ENCODE measurements at places on chromosomes 5 and 9.

DNA sequence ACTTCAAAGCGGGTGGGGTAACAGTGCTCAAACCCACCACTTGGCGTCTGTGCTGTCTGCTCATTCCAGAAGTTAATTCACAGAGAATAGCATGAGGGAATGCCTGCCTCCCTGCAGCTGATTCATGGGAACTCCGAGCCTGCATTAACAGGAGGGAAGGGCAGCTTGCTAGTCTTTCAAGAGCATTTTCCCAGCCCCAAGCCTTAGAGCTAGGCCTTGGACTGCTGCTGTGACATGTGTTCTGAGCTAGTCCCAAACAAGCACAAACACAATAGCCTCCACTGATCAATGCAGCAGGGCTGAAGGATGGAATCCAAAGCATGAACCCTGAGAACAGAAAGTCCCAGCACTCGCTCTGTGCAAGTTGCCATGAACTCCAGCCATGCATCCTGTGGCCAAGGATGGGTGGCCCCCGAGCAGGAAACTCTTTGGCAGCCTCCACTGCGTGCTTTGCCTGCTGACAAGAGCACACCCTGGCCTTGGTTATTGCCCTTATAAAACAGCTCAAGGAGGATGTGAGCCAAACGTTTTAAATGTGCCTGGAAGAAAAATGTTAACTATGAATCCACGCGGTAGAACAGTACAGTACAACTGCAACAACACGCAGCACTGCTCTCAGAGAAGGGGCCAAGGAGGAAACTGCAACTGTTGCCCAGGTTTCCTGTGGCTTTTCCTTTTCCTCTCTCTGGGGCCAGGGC lies 653.1 kb upstream of the KLF4 start:
- no peaks in the 10 kb centered on the region for H3K27me3 ChIP-seq
- peaks cover 3% of the 10 kb centered on the region for H3K4me1 ChIP-seq
- no peak overlapping the region for H3K27ac ChIP-seq
- H3K4me3 ChIP-seq, result no peak overlapping the region
- no peaks in the 10 kb centered on the region for H3K36me3 ChIP-seq

DNA sequence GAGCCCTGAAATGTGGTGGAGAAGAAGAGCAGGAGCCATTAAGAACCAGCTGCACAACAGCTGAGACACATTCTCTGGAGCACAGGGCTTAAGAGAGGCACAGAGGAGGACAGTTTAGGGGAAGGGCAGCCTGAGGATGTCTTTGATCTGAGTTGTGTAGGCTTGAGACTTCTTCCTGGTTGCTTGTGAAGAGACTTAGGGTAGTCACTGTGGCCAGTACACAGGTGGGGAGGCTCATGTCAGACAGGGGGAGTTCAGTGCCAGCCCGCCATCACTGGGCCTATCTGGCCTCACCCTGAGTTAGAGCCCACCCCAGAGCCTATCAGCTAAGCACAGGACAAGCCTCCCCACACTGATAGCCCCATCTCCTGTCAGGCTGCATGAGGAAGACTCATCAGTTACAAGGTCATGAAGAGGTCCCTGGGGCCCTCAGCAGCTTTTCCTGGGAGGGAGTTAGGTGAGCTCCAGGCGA lies 19.8 kb downstream of the SLC22A4 start:
- DNase-seq, result no peak
- no peaks in the 10 kb centered on the region for H3K4me1 ChIP-seq
- no peak overlapping the region for H3K4me3 ChIP-seq
- no peak overlapping the region for H3K27ac ChIP-seq
- H3K36me3 ChIP-seq, result no peaks in the 10 kb centered on the region
- H3K27me3 ChIP-seq, result no peaks in the 10 kb centered on the region

DNA sequence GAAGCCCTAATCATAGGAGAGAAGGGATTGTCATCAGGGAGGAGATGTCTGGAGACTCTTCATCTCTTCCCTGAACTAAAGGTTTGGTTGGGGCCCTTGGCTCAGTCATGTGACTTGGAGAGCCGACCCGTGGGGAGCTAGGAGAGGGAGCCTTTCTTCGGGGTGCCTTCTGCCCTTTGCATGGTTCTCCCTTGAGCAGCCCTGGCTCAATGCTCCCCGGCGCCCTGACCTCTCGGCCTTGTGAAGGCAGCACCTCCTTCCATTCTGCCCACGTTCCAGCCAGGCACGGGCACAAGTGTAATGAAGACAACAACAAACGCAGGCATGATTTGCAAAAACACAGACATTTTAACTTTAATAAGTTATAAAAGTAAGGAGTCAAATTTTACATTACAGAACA lies 50.4 kb downstream of the ZNF354C start:
- no peaks in the 10 kb centered on the region for H3K4me1 ChIP-seq
- H3K27me3 ChIP-seq, result no peaks in the 10 kb centered on the region
- H3K4me3 ChIP-seq, result no peak overlapping the region
- no peaks in the 10 kb centered on the region for H3K36me3 ChIP-seq

GRCh38 chr9:114448706-114449105 lies 56.6 kb downstream of the WHRN start:
- no peak for DNase-seq
- H3K27ac ChIP-seq, result no peak overlapping the region
- peaks cover 2% of the 10 kb centered on the region for H3K27me3 ChIP-seq
- H3K4me3 ChIP-seq, result no peak overlapping the region
- no peaks in the 10 kb centered on the region for H3K36me3 ChIP-seq

- H3K27ac ChIP-seq, result no peak overlapping the region
- H3K36me3 ChIP-seq, result no peaks in the 10 kb centered on the region
- no peaks in the 10 kb centered on the region for H3K4me1 ChIP-seq
Observed at GRCh38 chr5:17436761-17437221, 61.2 kb upstream of the TAF11L2 start.

DNA sequence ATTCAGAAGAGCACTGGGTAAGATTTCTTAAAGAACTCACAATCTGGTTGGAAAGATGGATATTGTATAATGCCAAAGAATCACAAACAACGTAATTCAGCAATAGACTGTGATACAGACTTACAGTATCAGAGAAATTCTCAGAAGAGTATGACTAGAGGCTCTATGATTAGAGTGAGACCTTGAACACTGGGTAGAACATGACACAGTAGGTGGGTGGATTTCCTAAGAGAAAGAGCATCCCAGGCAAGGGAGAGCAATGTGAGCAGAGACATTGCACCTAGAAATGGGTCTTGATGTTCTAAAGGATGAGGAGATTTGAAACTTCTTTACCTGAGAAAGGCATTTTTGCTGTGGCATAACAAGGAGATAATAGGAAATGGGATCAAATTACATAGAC lies 27.3 kb upstream of the CAST start:
- H3K4me3 ChIP-seq, result no peak overlapping the region
- H3K4me1 ChIP-seq, result peaks cover 4% of the 10 kb centered on the region
- H3K36me3 ChIP-seq, result no peaks in the 10 kb centered on the region
- H3K27me3 ChIP-seq, result peaks cover 67% of the 10 kb centered on the region
- H3K27ac ChIP-seq, result no peak overlapping the region
- DNase-seq, result no peak

DNA sequence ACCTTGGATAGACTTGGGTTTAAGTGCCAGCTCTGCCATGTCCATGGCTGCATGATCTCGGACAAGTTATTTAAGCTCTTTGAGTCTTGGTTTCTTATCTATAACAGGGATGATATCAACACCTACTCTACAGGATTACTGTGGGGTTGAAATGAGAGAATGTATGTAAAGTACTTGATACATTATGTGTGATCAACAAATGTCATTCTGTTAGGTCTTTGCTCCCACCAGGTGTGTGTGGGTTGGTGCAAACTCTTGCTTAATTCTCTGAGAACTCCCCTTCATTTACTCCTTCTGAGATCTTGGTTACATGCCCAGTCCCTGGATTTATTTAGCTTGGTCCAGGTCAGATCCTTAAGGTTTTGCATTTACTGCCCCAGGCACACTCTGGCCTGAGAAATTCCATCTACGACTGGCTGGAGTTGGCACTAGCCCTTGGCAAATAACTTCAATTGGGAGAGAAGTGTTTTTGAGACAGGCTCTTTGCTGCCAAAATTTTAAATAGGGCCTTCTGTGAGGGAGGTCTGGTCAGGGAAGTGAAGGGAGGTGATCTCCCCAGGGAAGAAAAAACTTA lies 63.5 kb upstream of the KLF9 start:
- peaks cover 4% of the 10 kb centered on the region for H3K27me3 ChIP-seq
- no peaks in the 10 kb centered on the region for H3K4me1 ChIP-seq
- H3K36me3 ChIP-seq, result no peaks in the 10 kb centered on the region
- DNase-seq, result no peak
- H3K4me3 ChIP-seq, result no peak overlapping the region

DNA sequence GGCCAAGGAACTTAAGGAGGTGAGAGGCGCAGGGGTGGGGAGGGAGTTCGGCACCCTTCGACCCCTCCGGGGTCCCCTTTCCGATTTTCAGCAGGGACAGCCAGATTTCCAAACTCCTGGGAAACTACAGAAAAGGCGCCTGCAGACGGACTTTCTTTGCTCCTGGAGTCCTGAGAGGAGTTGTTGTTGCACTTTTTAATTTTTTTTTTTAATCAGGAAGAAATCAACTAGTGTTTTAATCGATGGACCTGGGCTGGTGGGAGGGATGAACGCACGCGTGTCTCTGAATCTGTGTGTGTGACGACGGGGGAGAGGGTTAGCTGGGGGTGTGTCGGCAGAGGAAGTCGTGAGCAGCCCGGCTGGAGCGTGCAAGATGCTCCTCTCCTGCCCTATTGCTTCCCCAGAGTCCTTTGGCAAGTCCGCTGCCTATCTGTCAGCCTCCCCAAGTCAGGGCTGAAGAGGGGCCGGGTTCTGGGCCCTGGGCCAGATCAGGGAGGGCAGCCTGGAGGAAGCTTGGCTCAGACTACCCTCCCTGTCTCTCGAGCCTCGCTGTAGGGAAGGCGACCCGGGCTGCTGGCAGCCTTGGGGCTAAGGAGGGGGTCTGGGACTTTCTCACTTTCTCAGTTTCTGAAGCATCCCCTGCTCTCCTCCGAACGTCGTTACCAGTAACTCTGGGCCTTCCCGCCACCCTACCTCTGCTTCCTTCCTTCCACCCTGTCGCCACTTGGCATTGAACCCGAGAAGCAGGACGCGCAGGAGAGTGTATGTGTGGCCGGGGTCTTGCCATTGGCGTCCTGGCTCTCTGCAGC lies 731 bp downstream of the PRR16 start:
- peak overlapping the region; percentile 50 for H3K4me3 ChIP-seq
- H3K27me3 ChIP-seq, result peaks cover 60% of the 10 kb centered on the region
- no peak for DNase-seq
- H3K36me3 ChIP-seq, result no peaks in the 10 kb centered on the region

DNA sequence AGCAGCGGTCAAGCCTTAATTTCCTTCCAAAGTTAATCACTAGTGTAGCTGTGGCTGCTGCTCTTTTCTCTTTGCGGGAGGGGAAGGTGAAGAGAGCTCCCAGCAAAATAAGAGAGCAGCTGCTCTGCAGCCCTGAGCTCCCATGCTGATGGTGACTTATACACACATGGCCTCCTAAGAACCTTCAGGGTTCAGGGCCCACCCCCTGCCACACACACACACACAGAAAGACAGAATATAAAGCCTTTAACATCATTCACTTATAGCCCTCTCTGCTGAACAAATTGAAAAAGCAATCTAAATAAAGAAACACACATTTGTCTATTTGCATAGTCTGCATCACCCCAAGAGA lies 43.6 kb downstream of the GAS1 start:
- no peaks in the 10 kb centered on the region for H3K4me1 ChIP-seq
- no peak overlapping the region for H3K27ac ChIP-seq
- H3K4me3 ChIP-seq, result no peak overlapping the region
- peaks cover 36% of the 10 kb centered on the region for H3K27me3 ChIP-seq
- no peaks in the 10 kb centered on the region for H3K36me3 ChIP-seq
- no peak for DNase-seq

GRCh38 chr5:88944751-88945531 lies 62.0 kb upstream of the MEF2C start:
- peaks cover 8% of the 10 kb centered on the region for H3K27me3 ChIP-seq
- no peak for DNase-seq
- no peak overlapping the region for H3K4me3 ChIP-seq
- no peak overlapping the region for H3K27ac ChIP-seq
- H3K4me1 ChIP-seq, result no peaks in the 10 kb centered on the region

GRCh38 chr5:43425983-43426382 lies 13.8 kb upstream of the CCL28 start:
- no peaks in the 10 kb centered on the region for H3K4me1 ChIP-seq
- H3K36me3 ChIP-seq, result no peaks in the 10 kb centered on the region
- H3K4me3 ChIP-seq, result no peak overlapping the region

- H3K36me3 ChIP-seq, result no peaks in the 10 kb centered on the region
- no peak for DNase-seq
- no peak overlapping the region for H3K4me3 ChIP-seq
- no peak overlapping the region for H3K27ac ChIP-seq
- no peaks in the 10 kb centered on the region for H3K27me3 ChIP-seq
Observed at GRCh38 chr5:124952079-124952478, 205.6 kb upstream of the ZNF608 start.

DNA sequence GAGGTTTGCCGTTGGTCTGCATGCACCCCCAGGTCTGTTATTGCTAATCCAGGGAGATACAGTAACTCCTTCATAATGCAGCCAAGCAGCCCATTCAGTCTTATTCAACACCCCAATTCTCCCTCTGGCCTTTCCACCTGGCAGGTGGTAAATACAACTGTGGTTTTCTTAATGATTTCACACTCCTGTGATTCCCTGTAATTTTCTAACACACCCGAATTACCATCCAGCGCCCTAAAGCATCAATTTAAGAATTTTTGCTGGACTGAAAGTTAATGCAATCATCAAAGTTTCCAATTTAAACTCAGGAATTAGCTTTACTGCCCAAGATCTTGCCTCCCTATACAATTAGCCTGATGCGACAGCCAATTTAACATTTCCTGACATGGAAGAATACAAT lies 62.5 kb downstream of the GNAQ start:
- no peaks in the 10 kb centered on the region for H3K27me3 ChIP-seq
- no peak overlapping the region for H3K27ac ChIP-seq
- peaks cover 33% of the 10 kb centered on the region for H3K4me1 ChIP-seq
- DNase-seq, result no peak
- peaks cover 22% of the 10 kb centered on the region for H3K36me3 ChIP-seq

DNA sequence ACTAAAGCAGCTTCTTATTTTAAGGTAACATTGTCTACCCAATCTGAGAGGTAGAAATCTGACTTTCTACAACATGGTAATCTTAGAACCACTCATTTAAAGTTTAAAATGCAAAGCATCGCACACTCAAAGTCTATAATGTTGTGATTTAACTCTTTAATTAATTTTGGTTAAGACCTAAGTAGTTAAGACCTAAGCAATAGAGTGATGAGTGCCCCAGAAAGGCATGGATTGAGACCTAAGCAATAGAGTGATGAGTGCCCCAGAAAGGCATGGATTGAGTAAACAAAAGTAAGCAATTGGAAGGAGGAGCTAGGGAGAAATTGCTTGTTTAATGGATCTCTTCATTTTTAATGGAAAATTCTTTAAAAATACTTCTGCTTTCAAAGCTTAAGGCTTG lies 86.8 kb downstream of the NLN start:
- no peak for DNase-seq
- no peak overlapping the region for H3K27ac ChIP-seq
- no peak overlapping the region for H3K4me3 ChIP-seq
- no peaks in the 10 kb centered on the region for H3K27me3 ChIP-seq

- H3K36me3 ChIP-seq, result no peaks in the 10 kb centered on the region
- no peak overlapping the region for H3K27ac ChIP-seq
- no peak for DNase-seq
- no peaks in the 10 kb centered on the region for H3K27me3 ChIP-seq
- no peak overlapping the region for H3K4me3 ChIP-seq
Observed at GRCh38 chr9:135224921-135225541, 137.6 kb downstream of the OLFM1 start.
